ENCODE measurements at places on chromosomes 13 and 19.

GRCh38 chr19:4446704-4447200 is 10.8 kb downstream of the UBXN6 start:
- DNase-seq, result no peak

DNA sequence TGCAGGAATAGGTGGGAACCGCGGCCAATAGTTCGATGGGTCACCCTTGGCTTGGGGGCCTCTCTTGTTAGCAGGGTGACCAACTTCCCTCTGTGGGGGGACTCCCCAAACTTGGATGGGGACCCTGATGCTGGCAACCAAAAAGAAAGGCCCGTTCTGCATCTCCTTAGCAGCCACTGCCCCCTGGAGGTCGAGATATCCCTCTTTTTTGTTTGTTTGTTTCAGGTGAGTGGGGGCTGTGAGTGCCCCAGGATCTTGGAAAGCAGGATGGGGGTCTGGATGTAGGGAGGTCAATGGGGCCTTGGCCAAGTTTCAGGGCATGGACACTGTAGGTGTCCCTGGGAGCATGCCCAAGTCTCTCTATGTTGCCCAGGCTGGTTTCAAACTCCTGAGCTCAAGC is 7.7 kb upstream of the CRTC1 start:
- no peak for DNase-seq

DNA sequence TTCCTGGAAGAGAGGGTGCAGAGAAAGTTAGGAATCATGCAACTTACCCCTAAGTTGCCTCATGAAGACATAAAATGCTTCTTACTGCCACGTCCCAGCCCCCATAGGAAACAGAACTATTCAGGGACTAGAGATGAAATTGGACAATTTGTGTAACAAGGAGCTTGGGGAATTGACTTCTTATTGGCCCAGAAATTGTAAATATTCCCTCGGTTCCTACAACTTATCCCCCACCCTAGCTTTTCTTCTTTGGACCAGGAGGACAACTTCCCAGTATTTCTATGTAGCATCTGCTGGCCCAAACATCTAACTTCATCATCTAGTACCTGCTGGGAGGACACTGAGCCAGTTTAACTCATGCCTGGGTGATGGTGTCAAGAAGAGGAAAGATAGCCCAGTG is at the start of gene OR1M1:
Gene OR1M1 (plus strand): TSS at position 301 of the 400 bp plus-strand sequence. CDS start 6,184 bp downstream, outside the sequence.
- no peak for DNase-seq

DNA sequence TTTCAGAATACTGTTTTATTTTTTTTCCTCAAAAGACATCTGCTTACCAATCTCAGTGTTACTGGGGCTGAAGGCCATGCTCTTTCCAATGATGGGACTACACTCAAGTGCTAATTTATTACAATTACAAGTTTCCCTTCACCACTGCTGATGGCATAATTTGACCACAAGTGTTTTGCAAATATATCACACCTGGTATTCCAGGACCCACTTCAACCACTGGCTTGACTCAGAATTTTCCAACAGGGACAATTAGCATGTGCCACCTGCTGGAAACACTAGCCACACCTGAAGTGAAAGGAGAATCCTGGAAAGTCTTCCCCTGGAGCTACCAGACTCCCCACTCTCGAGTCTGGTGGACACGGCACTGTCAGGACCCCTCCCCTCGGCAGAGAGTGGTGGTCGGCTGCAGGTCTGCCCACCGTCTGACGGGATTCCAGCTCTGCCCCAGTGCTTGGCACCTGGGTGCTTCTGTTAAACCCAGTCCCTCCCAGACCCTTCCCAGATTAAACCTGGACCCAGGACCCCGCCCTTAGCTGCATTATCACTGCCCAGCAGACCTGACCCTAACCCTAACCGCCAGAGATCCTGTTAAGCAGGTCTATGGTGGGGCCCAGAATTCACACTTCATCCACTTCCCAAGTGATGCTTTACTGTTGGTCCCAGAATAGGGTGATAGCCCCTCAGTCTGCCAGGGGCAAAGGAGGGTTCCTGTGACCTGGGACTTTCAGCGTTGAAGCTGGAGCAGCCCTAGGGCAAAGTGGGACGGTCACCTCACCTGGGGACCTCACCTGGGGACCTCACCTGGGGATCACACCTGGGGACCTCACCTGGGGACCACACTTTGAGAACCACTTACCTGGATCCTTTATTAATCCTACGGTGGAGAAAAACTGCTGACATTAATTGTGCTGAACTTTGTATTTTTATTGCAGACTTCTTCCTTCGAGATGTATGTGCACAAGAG is 17.6 kb upstream of the RASA3 start:
- DNase-seq, result no peak

DNA sequence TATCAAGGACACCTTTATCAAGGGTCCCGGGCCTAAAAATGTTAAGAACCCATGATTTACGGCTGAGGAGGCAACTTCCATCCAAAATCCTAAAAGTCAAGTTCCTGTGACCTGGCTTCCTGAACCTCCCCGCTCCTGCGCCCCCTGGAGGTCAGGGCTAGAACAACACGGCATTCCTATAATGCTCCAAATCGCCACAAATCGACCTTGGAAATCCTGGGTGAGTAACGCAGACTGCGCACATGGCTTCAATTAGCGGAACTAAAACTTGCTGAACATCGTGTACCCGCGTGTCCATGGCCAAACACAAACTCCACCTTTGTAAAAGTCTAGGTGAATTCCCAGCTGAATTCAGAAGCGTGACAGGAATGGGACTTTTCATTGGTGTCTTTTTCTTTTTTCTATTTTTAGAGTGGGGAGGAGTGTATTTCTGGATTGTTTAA is 4.3 kb upstream of the C5AR1 start:
- peak; percentile 19 for DNase-seq

GRCh38 chr13:98228661-98229341 is 51.7 kb upstream of the RNF113B start:
- no peak for DNase-seq

DNA sequence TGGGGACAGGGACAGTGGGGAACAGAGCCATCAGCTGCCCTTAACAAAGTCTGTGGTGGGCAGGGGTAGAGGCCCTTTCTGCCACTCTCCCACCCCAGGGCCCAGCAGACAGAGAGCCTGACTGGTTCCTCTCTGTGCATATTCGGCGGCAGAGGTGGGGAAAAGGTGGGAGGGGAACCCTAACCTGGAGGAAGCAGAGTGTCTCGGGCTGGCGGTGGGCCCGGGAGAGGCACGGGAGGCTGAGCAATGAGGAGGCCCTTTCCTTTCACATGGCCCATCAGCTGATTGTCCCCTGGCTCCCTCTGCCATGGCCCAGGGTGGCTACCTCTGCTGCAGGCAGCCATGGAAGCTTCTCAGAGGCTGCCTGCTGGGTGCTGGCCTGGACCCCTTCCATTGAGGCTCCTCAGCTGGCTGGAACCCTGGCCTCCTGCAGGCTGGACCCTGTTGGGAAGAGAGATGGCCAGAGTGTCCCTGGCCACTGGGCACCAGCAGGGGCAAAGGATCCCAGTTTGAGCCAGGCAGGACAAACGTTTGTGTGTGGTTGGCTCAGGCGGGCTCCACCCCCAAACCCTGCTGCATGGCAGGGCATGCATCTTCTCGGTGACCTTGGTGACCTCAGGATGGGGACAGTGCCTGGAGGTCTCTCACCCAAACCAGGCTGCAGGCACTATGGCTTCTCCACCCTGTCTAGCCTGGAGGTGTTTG is 202.8 kb upstream of the ZNF536 start:
- DNase-seq, result no peak

- DNase-seq, result no peak
Observed at GRCh38 chr13:72599178-72599743, 128.2 kb downstream of the MZT1 start.

- no peak for DNase-seq
Observed at GRCh38 chr13:108060111-108060510, 155.2 kb downstream of the LIG4 start.

GRCh38 chr13:106588367-106588766 is 20.4 kb upstream of the ARGLU1 start:
- DNase-seq, result no peak

DNA sequence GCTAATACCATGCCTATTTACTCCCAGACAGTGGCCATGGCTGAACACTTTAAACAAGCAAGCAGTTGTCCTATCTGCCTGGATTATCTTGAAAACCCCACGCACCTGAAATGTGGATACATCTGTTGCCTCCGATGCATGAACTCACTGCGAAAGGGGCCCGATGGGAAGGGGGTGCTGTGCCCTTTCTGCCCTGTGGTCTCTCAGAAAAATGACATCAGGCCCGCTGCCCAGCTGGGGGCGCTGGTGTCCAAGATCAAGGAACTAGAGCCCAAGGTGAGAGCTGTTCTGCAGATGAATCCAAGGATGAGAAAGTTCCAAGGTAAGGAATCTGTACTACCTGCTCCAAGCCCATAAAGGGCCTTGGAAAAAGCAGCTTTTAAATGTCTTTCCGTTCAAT is 8.6 kb downstream of the RFPL4AL1 start:
- DNase-seq, result no peak

GRCh38 chr13:98199480-98199879 is 22.4 kb upstream of the RNF113B start:
- DNase-seq, result no peak

DNA sequence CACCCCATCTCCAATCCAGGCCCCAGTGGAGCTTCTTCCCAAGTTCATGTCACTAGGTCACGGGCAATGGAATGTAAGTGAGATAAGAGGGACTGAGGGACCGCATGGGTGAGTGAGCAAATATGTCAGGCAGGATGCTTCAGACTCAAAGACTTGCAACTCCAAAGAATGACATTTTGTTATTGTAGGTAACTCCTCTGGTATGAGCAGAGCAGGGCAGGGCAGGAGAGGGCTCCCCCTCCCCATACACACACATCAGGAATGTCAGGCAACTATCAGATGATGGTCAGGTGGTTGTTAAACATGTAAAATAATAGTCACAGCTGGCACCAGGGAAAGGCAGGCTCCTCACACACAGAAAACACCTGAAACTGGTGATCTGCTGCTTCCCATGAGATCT is 10.6 kb downstream of the ERVV-2 start:
- DNase-seq, result no peak

GRCh38 chr13:97058926-97059325 is 64.7 kb upstream of the OXGR1 start:
- DNase-seq, result no peak

DNA sequence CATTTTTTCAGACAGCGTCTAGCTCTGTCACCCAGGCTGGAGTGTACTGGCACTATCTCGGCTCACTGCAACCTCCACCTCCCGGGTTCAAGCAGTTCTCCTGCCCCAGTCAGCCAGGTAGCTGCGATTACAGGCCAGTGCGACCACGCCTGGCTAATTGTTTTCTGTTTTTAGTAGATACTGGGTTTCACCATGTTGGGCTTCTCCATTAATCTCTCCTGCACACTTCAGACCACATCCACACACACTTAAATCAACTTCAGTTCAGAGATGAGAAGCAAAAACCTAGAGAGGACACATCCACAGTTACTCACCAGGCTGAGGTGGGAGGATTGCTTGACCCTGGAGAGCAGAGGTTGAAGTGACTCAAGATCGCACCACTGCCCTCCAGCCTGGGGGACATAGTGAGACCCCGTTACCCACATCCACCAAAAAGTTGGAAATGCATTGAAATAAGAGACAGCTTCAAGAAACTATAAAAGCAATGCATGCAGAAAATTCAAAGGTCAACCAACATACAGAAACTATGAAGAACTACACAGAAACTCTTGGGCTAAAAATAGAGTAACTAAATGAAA is 42.3 kb downstream of the ZNF611 start:
- DNase-seq, result no peak

DNA sequence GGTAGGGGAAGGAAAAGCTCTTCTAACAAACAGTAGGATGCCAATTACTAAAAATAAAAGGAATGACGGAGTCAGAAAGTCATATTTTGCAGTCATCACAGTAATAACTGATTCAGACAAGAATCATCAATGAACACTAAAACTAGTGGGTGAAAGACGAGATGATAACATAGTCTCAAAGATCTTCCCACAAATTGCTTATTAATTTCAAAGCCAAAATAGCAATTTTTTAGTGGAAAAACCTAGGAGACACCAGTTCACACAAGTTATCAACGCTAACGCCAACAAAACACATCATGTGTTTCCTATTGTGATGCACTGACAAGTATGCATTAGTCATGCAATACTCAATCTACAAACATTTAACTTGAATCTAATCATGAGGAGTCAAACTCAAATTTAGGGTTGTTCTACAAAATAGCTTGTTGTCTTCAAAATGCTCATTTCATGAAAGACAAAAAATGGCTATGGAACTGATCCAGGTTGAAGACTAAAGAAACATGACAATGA is 18.6 kb downstream of the ZNF233 start:
- no peak for DNase-seq

GRCh38 chr13:80612804-80613203 is 271.9 kb upstream of the SPRY2 start:
- no peak for DNase-seq

DNA sequence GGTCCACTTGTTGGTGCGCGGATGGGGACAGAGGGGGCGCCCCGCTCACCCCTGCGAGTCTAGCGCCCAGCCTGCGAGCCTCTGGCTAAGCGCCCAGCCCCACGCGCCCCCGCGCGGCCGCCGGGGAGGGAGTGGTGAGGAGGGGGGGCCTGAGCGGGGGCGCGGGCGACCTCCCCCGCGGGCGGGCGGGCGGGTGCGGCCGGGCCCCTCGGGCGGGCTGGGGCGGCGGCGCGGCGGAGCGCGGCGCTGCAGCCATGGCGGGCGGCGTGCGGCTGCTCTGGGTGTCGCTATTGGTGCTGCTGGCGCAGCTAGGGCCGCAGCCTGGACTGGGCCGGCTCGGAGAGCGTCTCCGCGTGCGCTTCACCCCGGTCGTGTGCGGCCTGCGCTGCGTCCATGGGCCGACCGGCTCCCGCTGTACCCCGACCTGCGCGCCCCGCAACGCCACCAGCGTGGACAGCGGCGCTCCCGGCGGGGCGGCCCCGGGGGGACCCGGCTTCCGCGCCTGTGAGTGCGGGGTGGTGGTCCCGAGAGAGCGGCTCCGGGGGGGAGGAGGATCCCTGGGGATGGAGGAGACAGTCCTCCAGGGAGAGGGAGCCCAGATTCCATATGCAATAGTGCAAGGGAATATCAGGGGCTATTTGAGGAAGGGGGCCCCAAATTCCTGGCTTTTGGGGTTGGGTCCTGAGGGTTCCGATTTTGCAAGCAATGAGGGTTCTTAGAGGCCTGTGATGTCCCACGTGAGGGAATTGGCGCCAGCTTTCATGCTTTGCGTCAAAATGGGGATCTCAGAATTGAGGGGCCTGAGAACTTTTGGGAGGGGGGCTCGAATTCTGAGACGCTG is at the start of gene LTBP4:
Gene LTBP4 (plus strand): TSS at position 236 of the 841 bp plus-strand sequence. CDS start 19 bp downstream, at position 255.
- DNase-seq, result no peak

DNA sequence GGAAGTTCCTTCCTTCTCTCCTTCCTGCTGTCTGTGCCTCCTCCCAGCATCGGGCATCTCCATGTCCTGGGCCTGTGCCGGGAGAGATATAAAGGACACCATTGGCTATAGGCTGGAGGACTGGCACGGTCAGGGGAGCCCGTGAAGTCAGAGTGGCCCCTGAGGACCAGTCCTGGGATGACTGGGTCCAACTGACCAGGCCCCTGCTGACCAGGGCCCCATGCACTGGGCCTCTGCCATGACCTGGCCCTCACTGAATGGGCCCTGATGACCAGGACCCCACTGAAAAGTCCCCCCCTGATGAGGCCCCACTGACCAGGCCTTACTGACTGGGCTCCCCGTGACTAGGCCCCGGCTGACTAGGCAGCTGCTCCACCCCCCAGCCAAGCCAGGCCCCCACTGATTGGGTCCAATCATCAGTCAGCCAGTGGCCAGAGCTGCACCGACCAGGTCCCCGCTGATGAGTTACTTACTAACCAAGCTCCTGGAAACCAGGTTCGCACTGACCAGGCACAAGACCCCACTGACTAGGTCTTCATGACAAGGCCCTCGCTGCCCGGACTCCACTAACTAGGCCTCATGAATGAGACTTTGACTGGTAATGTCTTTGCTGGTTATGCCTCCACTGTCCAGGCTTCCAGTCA is 20.0 kb upstream of the ZNF14 start:
- no peak for DNase-seq
